ENCODE measurements at places on chromosomes 3 and 15. TPM values are rescaled to one million over a fixed set of nuclear protein-coding genes. Genes with fewer than 3 reads are reported as not detected.
A peak's percentile ranks its signal among the peaks of the same experiment; 100 is the strongest.

The PPP1R14D gene
- not detected for total RNA-seq

The RETNLB gene
- not detected for total RNA-seq

The SAXO2 gene
- total RNA-seq = not detected

DNA sequence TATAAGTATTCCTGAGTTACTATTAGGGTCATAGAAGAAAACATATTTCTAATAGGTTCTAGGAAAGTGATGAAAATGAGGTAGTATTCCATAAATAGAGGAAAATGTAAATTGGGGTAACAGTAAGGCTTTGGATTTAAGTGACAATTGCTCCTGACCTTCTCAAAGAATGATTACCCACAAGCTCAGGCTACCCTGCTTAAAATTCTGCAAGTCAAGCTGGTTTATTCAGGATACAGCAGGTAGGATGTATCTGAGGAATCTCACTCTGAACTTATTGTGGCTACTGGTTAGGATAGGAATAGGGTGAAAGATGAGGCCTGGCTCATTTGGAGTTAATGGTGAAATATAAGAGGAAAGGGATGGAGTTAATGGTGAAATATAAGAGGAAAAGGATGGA is 67.7 kb downstream of the CD200R1L start:
- DNase-seq = no peak

DNA sequence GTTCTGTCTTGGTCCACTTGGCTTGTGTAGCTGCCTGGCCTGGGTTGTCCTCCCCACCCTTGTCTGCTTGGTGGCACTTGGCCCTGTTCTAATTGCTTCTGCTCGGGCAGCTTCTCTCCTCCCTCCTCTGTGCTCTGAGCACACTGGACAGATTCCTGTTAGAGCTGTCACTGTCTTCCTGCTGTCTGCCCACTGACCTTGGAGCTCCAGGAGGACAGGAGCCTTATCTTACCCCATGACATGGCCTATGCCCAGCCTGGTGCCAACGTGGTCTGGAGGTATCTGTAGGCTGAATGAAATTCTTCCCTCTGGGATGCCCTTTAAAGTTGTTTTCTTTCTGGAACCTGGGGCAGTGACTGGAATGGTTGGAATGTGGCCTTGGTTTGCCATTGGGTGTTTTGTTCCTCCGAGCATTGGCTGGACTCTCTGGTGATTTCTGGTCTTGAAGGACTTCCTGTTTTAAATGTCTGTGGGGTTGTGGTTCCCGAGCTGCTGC is 94.1 kb downstream of the FAM43A start:
- DNase-seq = peak; percentile 7

DNA sequence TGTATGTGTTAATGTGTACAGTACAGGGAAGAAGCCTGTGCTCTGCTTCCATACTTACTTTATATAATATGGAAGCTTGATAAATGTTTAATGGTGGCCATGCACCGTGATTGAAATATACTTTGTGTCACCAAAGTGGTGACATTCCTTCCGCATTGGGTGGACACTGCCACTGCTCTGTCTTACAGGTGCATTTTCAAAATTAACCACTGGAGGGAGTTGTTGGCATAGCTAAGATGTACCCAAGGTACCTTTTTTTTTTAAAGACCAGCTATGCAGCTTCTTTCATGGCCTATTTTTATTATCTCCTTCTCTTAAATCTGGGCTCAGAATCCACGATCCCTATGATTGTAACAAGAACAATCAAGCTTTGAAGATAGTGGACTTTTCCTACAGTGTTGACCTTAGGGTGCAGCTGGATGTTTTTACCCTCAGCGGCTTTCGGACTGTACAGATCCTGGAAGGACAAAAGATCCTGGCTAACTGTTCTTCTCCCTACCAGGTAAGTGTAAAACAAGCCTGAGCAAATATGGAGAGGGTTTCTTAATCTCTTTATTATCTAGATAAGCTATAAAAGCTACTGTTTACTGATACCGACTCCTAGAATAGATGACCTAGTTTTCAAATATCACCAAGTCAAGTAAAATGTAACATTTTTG is 21.6 kb upstream of the PAK6 start:
- peak; percentile 58 for DNase-seq

DNA sequence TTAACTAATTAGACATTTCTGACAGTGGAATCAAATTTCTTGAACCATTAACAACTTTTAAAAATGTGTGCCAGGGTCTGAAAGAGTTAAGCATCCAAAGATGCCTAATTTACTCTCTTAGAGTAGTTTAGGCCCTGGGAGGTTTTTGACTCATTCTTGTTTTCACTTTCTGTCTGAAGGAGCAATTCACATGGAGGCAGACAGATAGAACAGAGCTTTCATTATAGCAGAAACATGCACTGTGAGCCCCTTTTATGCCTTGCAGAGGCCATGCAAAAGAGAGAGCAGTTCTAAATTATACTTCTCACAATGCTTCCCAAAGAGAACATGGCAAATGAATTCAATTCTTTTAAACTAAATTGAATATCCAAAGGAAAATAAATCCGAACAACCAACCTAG is 554.8 kb downstream of the MFSD1 start:
- DNase-seq = no peak

DNA sequence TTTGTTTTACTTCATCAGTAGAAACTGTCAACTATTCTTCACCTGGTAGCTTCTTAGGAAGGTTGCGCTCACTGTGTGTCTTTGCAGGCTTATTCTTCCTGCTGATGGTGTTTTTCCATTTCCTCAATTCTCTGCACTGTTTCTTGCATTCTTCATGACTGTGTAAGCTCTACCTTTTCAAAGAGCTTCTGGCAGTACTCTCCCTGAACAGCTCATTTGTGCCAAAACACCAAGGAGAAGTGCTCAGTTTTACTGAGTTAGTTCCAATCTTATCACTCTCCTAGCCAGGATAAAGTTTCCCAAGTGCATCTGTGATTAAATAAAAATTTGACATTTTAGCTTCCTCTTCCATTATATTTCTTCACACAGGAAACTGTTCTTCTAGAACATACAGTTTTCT is 339.8 kb downstream of the EPHA3 start:
- no peak for DNase-seq

- DNase-seq = no peak
These were observed 308.5 kb upstream of the RASGRP1 start for GRCh38 chr15:38873158-38873557.
